ENCODE measurements at places on chromosomes 3 and 15.

- no peak for DNase-seq
These were observed 19.5 kb downstream of the UBXN7 start for GRCh38 chr3:196412704-196413103.

- DNase-seq: no peak
These were observed 88.3 kb downstream of the TMEM266 start for GRCh38 chr15:76147906-76148570.

DNA sequence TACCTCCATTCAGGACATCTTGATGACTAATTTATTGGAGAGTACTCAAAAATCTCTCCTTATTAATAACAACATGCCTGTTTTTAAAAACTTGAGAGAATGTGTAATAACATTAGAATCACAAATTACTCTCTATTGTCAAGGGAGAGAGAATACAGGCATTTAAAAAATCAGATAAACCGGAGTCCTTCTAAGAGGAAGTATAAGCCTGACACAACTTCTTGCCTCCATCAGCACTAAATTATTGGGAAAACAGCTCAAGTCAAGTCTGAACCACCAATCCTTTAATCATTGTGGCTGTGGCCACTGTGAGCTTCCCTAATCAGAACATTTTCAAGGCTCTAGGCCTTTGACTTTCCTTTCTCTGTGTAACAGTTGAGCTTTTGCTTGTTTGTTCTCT lies 38.0 kb downstream of the SSR3 start:
- no peak for DNase-seq

DNA sequence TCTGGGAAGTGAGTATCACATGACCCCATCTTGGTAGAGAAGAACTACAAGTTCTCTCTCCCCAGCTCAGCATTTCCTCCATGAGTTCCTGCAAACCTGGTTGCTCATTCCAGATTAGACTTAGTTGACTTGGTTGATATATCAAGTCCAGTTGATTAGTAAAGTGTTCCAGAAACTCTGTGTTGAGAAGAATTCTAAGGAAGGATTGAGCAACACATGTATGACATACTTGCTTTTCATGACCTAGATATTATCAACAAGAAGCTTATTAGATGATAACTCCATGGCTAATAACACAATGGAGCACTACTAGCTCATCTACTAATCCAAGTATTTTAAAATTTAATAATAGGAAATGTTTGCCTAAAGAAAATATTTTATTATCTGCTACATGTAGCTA lies 6.4 kb upstream of the EID1 start:
- no peak for DNase-seq

DNA sequence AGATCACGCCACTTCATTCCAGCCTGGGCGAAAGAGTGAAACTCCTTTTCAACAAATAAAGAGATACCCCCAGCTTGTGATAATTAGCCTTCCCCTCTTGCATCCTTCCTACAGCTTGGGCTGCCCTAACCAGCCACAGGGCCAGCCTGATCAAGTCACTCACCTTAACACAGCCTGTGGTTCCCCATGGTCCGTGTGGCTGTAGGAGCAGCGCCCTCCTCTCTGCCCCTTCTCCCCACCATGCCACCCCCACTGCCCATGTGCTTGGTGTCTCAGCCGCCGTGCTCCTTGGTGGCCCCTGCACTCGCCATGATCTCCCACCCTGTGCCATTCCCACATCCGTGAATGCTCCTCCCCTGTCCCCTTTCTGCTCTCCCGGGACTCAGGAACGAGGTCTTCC lies 13.2 kb upstream of the RPP14 start:
- no peak for DNase-seq

DNA sequence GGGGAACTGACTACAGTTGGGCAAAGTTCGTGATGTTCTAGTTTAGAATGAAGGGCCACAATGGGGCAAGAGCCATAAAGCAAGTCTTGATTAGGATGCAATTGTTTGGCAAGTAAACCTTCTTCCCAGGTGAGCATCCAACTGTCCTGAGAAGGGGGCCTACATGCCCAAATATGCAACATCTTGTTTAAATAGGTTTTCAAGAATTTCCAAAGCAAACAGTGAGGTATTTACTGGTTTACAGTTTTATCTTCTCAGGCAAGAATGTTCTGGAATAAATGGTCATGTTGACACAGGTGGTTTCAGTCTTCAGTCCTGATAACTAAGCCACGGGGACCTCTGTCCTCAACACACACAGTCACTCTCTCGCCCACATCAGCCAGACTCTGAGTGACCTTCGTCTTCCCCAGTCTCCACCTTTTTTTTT lies 90.3 kb upstream of the FAM174B start:
- no peak for DNase-seq

GRCh38 chr3:167669699-167670098 lies 16.0 kb upstream of the WDR49 start:
- no peak for DNase-seq

DNA sequence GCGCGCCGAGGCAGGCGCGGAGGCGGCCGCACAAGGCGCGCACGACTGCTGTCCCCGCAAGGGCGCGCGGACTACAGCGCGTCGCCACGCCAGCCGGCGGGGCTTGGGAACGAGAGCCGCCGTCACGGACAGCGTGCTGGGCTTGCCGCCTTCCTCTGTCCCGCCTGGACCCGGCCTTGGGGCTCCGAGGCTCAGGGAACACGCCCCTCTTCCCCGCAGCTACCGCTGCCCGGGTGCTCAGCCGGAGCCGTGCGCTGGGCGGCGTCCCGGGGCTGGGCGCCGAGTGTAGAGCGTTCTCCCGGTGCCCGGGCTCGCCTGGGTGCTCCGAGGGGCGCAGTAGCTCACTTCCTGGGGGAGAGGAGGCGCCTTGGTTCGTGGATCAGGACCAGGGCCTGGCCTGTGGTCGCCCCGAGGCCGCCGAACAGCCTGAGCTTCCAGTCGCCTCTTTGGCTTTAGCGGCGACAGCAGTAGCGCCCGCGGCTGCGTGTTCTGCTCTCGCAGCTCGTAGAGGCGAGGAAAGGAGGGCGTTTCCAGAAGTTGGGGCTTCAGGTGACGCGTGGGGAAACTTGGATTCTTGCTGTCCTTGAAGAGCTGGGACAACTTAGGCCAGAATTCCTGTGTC lies 226.7 kb upstream of the C2CD4B start:
- peak; percentile 53 for DNase-seq

- peak; percentile 65 for DNase-seq
These were observed 8.7 kb downstream of the DISP2 start for GRCh38 chr15:40366457-40367370.

GRCh38 chr3:149199474-149199873 lies 22.2 kb downstream of the CP start:
- DNase-seq: no peak

DNA sequence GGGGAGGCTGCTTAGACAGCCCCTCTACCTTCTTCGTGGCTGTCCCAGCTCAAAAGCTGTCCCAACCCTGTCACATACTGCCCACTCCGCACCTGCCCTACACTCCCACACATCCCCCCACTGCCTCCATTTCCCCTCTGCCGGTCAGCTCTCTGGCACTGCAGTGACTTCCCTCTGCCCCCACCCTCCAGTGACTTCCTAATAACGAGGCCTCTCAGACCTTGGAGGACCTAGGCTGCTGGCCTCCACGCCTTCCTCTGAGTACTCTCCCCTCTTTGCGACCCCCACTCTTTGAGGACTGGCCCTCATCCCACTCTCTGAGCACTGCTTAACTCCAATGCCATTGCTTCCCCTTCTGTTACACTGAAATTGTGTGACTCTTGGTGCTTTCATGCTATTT lies 45.3 kb downstream of the KY start:
- no peak for DNase-seq

DNA sequence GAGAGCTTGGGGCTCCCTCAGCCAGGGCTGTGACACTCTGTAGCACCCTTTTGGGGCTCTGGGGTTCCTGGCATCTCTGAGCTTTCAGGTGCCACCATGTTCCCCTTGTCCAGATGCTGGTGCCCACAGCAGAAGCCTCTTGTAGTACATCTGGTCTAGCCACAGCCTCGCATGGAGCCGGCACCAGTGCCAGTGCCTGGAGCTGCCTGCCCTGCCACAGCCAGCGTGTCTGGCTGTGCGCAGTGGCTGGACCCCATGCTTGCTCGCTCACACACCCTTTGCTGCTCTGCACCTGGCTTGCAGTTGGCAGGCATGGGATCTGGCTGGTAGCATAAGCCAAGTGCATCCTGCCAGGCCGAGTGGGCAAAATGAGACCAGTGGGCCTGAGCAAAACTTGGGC lies 744.8 kb upstream of the GBE1 start:
- DNase-seq: no peak

DNA sequence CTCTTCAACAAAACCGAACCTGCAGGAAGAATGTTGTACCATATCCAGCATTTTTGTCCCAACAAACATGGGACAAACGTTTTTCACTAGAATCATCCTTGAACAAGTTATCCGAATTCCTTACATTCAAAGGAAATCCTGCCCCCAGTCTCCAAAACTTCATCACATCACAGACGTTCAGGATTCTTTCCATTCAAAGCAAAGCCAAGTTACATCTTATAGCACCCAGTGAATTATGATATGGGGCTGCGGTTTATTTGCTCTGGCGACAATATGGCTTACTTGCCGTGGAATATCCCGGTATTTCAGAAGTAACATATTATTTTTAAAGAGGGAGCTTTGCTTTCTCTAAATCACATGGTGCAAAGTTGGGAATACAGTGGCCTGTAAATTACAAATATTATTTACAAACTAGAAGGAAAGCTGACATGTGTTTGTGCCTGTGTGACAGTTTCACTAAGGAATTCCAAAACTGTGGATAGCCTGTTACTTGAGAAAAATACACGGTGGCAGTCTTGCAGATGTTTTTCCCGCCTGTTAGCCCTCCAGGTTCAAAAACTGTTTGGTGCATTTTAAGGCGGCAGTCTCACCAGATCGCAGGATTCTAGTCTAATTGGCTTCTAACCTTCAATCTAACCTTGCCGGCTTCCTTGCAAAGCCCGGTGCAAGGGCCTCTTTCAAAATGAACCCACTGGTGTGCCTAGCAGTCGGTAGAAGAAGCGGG lies 736 bp upstream of the MBNL1 start:
- no peak for DNase-seq

DNA sequence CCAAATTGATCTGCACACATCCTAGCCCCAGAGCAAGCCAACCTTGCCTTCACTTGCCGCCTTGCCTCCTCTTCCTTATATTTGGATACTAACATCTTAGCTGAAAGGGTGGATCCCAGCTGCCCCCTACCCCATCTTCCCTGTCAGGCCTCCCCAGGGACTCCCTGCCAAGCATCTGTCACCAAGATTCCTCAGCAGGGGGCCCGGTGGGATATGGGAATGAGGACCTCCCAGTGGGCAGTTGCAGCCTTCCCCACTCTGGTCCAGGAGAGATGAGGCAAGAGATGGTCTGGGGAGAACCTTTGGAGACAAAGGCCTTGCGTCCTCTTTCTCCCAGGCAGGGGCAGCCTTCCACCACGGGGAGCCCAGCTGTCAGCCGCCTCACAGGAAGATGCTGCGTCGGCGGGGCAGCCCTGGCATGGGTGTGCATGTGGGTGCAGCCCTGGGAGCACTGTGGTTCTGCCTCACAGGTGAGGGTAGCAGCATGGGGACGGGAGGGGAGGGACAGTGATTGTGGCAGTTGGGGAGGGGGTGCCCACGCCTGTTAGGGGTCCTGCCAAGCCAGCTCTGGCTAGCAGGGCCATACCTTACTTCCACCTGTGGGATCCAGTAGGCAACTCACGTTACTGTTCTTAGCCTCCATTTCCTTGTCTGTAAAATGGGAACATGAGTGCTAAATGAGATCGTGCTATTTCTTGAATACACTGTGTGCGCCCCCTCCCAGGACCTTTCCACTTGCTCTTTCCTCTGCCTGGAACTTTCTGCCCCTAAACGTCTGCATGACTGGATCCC lies 15.3 kb downstream of the CD276 start:
- no peak for DNase-seq
